Stimulated activated memory B cell treated with anti-CD40 and anti-IgM and Interleukin-4, amounts not matched to agents 10 μg/mL and 1 μg/mL and 100 μg/mL, for 72 hours (primary cell): ENCODE measurements at places on chromosomes 6 and 20.

DNA sequence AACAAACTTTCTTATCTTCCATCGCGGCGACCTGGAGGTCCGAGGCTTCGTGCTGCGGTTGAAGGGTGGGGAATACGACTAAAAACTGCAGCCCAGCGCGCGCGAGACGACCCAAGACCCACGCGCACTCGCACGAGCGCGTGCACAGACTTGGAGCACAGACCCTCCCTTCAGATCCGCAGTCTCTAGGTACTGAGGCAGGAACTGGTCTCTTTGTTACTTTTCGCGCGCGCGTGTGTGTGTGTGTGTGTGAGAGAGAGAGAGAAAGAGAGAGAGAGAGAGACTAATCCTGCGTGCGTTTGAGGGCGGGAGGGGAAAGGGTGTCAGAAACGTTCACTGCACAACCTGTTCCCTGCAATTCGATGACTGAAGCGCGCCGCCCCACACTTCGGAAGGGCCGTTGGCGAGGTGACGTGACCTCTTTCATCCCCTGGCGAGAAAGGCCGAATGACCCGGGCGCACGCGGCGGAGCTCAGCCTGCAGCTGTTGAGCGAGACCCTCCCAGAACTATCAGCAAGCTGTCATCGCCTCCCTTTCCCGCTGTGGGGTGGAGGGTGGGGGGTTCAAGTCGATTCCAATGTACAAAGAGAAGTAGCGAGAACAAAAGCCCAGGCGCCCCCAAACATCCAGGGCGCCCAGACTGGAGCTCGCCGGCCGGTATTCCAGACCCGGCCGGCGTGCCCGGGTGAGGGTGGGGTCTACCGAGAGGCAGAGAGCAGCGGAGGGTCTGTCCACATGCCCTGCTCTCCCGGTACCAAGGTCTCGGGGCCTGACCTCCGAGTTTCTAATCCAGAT is 1.5 kb upstream of the TUBB2B start:
- no peak for ATAC-seq

DNA sequence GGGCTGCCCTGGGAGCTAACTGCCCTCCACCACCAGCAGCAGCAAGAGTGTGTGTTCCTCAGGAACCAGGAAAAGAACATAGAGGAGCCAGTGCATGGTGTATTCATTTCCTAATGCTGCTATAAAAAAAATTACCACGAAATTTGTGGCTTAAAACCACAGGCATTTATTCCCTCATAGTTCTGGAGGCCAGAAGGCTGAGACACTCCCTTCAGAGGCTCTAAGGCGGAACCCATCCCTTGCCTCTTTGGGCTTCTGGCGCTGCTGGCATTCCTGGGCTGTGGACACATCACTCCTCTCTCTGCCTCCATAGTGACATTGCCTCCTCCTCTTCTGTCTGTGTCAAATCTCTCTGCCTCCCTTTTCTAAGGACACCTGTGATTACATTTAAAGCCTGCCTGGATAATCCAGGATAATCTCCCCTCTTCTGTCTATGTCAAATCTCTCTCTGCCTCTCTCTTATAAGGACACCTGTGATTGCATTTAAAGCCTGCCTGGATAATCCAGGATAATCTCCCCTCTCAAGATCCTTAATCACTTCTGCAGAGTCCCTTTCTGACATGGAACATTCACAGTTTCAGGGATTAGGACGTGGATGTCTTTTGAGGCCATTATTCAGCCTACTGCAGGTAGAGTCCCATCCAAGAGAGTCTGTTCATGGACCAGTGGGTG is 54.7 kb downstream of the NDUFAF5 start:
- no peak for ATAC-seq

DNA sequence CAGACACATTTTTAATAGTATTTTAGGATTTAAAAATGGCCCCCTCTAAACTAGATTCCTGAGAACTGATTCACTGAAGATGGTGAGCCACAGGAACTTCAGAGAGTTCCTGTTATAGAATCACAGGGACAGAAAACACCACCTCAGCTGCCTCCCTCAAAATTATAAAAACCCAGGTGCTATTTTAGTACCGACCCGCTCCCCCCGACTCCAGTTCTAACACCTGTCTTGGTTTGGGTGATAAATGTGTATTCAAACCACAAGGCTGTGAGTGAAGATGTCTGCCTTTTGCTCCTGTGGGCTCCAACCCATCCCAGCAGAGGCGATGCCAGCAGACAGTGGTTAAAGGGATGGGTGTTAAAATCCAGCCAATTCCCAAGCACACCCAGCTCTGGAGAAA is 127.4 kb upstream of the LY86 start:
- ATAC-seq = no peak

DNA sequence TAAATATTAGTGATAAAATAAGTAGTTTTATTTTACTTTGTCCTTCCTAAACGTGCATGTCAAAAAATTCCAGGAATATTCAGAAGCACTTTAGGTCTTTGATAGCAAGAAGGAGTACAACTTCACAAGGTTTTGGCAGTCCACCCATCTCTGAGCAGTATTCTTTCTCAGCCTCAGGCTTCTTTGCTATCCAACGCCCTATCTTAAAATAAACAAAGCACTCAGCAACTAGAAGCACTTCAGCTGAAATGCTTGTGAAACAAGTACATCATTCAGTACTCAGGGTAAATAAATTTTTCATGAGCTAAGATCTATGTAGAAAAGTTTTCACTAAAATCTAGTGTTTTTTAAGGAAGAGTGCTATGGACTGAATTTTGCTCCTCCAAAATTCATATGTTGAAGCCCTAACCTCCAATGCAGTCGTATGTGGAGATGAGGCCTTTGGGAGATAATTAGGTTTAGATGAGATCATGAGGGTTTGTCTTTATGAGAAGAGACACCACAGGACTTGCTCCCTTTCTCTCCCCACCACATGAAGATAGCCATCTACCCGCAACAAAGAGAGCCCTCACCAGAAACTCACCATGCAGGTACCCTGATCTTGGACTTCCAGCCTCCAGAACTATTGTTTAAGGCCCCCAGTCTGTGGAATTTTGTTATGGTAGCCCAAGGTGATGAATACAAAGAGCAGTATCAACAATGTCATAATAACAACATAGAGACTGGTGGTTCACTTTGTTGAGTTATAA is 539.1 kb downstream of the TFAP2A start:
- ATAC-seq = no peak

GRCh38 chr6:88983532-88983931 is 20.1 kb upstream of the RNGTT start:
- no peak for ATAC-seq

GRCh38 chr6:163463180-163463579 is 48.7 kb downstream of the QKI start:
- ATAC-seq = no peak

DNA sequence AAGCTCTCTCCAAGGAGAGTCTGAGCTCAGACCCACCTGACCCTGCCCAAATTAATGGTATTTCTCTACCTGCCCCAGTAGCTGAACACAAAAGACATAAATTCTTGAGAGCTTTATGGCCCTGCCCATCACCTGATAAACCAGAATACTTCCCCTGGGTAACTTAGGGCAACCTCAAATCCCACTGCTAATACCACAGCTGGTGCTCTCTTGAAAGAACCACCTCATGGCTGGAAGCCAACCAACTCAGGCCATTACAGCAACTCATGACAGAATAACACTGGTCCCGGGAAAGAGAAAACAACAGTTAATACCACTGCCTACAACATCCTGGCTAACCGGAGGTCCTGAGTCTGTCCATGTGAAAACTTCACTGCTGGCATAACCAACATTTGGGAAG is 328.6 kb downstream of the NKAIN2 start:
- ATAC-seq = no peak

- no peak for ATAC-seq
Observed at GRCh38 chr20:7348253-7348652, 580.8 kb downstream of the BMP2 start.

- no peak for ATAC-seq
Observed at GRCh38 chr6:150993253-150993652, 127.8 kb downstream of the MTHFD1L start.

GRCh38 chr20:36320261-36320897 is 14.2 kb downstream of the DLGAP4 start:
- peak; percentile 10 for ATAC-seq
